ENCODE measurements at places on chromosomes 16 and 17.

- no peak for DNase-seq
Observed at GRCh38 chr17:27562777-27563455, 68.1 kb upstream of the LGALS9 start.

DNA sequence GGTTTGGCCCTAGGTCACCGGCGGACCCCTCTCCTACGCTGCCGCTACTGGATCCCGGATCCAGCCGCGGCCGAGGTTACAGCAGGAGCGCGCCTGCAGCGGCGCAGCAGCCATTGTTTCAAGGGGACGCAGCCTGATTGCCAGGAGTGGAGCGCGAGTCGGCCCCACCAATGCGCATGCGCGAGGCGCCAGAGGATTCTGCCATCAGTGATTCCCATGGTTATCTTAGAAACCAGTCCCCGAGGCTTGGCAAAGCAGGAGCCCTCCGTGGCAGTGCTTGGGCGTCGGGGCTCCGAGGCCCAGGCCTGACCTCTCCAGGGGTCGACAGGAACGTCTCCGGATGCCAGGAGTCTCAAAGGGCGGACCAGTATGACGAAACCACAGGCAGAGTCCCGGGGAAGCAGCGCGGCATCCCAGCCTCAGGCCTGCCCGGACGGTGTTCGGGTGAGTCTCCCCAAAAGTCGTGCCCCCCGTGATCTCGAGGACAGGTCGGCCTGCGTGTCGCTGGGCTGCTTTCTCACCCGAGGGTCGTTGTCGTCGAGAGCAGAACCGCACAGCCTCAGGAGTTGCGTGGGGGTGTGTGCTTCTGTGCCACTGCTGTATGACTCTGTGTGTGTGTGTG is 608.5 kb downstream of the KCNJ18 start:
- no peak for DNase-seq

GRCh38 chr17:61456061-61456681 is 3.9 kb downstream of the TBX4 start:
- DNase-seq = no peak

GRCh38 chr17:44914698-44915271 is 515 bp downstream of the GFAP start:
- no peak for DNase-seq

DNA sequence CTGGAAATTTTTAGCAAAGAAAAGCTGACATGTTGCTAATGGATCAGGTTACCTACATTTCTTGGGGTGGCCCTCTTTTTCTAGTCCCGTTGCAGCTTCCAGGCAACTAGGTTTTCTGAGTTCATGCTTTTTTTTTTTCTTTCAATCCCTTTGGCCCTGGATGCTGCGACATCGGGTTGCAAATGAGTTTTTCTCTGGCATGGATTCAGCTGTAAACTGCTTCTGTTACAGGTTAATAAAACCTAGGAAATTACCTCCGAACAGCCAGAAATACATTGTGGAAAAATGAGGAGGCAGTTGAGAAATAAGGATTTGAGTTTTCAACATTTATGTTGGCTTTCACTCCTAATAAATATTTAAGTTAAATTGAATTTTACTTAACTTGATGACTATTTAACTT is 149.8 kb upstream of the MAF start:
- no peak for DNase-seq

Measured in astrocyte of the spinal cord (primary cell).